ENCODE measurements at places on chromosomes 3 and 15.

GRCh38 chr3:5304188-5304587, 116.7 kb downstream of the EDEM1 start:
- no peak for DNase-seq

DNA sequence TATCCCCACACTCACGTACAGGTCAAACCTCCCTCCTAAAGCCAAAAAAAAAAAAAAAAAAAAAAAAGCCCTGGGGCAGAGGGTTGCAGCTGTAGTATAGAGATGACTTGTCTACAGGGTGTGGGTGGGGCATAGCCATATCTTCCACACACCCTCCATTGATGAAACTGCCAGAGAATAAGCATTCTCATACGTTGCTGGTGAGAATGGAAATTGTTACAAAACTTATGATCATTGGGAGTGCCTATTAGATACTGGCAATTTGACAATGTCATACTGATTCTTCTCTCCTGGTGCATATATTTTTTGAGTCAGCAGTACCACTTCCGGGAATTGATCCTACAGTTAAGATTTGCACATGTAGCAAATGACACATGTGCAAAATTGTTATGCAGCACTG, 11.0 kb upstream of the CTNNB1 start:
- DNase-seq, result no peak

GRCh38 chr3:165103616-165104015, 25.3 kb upstream of the SI start:
- no peak for DNase-seq

- DNase-seq, result peak; percentile 21
These were observed 12.1 kb downstream of the VPS18 start for GRCh38 chr15:40906091-40906990.

DNA sequence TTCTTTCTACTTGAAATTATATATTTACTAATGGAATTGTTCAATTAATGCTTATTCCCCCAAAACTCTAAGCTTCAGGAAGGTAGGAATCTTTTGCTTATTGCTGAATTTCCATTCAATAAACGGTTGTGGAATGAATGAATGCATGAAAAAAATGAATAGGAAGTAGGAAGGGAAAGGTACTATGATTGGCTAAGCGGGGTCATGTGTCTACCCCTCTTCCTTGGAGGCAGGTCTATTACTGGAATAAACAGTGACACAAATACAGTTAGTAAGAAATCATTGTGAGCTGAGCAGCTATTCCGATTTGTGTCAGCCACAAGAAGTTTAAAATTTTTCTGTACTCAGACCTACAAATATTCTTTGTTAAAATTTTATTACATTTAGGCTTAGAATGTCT, 10.5 kb upstream of the TRA2B start:
- DNase-seq, result no peak

GRCh38 chr15:69140306-69140705, 20.1 kb upstream of the GLCE start:
- DNase-seq, result no peak

DNA sequence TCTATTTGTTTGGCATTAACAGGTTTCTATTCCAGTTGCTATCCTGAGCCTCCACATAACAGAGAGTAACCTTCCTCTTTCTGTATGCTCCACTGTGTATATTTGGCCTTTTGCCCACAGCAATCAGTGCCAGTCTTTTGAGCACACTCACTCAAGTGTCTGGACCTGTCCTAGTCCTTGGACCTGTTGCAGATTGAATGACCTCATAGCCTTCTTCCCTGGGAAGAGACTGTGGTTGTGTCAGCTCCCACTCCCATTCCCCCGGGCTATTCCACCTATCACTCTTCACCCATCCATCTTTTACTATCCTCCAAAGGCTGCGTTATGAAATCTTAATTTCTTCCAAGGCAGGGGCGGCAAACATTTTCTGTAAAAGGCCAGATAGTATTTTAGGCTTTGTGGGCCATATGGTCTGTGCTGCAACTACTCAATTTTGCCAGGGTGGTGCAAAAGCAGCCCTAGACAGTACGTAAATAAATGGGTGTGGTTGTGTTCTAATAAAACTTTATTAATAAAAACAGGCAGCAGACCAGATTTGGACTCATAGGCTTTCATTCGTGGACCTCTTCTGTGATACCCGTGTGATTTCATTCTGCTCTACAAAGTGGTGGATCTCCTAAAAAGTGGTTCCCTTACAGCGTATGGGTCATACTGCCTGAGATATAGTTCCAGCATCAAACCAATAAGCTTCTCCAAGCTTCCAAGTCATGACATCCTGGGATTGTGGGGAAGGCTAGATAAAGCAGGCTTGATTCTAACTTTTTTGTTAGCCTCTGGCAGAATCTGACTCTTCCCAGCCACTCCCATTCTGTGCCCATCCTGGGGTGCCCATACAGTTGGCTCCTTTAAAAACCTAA, 57.4 kb downstream of the CDAN1 start:
- no peak for DNase-seq

- no peak for DNase-seq
These were observed 22.1 kb upstream of the MGLL start for GRCh38 chr3:127844326-127844942.

DNA sequence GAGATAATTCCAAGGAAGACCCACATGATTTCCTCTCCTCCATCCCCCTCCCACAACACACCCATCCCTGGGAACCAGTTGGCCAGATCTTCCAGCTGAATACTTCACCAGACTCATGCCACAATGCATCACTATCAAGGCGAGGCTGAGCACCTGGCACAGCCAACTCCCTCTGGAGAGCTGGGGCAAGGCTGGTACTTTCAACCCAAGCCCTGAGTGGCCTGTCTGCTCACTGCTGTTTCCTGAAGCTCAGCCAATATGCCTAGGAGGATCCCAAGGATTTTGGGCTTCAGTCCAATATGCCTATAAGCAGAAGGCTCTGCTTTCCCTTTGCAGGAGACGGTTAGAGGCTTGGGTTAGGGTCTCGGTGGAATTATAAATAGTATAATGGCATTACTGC, 90.9 kb upstream of the NEO1 start:
- no peak for DNase-seq

DNA sequence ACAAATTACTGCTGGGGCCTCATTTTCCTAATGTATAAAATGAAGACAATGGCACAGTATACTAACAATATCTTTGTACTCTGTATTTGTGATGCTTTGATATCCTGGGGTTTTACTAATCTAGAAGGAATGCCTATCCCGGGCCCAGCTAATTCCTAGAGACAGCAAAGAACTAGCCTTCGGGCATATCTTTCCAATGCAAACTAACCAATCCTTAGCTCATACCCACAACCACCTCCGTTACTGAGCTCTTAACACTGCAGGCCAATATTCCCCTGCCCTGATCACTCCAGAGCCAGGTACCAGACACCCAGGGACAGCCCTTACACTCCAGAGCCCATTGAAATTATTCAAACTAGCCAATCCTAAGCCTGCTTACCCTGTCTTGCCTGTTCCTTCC, 309.0 kb downstream of the ULK4 start:
- no peak for DNase-seq

GRCh38 chr3:12470680-12471079, 13.6 kb upstream of the TSEN2 start:
- no peak for DNase-seq

DNA sequence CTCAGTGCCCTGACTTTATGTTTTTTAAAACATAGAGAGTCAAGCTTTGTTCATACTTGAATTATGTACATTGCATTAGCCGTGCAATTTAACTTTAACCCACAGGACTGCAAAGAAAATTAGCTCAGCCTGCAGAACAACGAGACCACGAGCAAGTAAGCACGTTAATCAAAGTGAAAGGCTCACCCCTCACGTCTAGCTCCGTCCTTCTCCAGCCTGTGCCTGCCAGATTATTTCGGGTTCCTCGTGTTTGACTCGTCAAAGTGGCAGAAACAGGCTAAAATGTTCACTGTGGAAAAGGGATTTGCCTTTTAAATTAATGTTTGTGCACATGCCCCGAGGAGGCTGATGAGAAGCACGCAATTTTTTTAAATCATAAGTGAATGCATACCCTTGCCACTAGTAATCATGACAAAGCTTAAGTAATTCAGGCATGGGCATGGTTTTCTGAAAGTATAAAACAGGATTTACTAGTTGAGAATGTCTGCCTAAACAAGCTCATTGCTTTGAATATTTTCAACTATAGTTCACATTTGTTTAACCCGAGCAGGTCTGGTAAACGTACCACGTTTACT, 15.3 kb downstream of the ZBTB38 start:
- no peak for DNase-seq

GRCh38 chr15:26945046-26945445, 25.9 kb upstream of the GABRG3 start:
- DNase-seq, result no peak

DNA sequence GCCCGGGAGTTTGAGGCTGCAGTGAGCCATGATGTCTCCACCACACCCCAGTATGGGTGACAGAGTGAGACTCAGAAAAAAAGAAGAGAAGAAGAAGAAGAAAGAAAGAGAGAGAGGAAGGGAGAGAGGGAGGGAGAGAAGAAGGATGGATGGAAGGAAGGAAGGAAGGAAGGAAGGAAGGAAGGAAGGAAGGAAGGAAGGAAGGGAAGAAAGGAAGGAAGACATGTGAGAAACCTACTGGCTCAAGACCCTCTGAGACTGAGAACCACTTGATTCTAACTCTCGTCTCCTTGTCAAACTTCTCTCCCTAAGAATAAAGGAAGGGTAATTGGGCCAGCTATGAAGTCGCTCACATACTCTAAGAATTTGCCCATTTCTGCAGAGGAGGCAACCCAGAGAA, 148.1 kb upstream of the UBE2E1 start:
- no peak for DNase-seq

DNA sequence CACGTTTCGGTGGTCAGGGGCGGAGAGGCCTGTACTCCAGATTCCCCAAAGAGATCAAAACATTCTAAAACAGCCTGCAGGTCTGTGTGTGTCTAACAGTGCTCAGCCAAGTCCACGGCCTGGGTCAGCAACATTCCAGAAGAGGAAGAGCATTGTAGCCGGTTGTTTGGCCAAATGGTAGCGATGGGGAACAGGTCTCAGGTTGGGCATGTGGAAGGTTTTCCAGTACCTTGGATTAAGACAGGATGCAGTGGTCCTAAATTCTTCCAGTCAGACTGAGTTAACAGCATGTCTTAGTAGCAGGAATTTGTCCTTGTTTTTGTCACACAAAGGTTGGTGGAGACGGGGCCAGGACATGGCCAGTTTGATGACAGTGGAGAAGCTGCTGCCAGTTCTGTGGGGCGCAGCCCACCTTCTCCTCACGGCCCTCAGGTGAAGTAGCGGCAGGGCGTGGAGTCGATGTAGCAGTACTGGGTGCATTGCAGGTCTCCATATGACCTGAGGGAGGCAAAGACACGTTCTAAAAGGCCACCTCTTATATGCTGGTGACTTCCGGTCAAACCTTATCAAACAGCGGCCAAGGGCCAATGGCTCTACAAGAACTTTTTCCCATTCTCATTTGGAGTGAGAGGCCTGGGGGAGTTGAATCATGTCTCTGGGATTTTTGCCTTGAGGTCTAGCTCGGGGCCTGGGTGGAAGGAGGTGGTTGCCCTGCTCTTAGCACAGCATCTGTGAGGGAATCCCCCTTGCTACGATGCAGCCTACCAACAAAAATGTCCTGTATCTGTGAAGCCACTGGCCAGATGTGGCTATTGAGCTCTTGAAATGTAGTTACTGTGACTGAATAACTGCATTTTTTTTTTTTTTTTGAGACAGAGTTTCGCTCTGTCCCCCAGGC, 24.1 kb downstream of the EAF1 start:
- DNase-seq, result no peak

DNA sequence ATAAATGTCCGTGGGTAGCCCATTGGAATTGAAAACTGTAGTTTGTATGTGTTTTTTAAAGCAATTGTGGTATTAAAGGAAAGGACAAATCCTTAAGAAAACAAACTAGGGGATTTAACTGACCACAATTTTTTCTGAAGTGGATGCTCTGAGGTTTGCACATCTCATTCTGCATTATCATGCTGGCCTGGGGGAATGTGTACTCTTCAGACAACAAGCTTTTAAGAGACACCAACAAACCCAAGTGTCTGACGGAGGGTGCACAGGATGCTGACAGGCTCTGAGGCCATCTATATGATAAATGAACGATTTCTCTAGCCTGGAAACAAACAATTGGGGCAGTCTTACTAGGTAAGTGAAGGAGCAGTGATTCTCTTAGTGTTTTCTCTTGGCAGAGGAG, 9.1 kb downstream of the LINS1 start:
- no peak for DNase-seq

DNA sequence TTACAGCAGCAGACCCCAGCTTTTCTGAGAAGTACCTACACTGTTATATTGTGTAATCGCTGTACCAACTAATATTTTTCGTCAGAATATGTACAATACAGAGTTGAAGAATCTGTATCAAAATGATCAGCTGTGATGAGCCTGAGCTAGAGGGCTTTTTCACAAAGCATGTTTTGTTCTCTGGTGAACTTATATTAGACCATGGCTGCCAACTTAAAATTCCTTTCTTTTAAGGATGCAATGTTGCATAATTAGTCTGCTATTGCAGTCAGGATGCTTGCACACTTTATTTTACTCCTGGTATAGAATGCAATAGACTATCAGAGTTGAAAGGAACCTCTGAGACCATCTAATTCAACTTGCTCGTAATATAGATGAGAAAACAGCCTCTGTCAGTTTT, 127.8 kb downstream of the RBMS3 start:
- DNase-seq, result no peak

DNA sequence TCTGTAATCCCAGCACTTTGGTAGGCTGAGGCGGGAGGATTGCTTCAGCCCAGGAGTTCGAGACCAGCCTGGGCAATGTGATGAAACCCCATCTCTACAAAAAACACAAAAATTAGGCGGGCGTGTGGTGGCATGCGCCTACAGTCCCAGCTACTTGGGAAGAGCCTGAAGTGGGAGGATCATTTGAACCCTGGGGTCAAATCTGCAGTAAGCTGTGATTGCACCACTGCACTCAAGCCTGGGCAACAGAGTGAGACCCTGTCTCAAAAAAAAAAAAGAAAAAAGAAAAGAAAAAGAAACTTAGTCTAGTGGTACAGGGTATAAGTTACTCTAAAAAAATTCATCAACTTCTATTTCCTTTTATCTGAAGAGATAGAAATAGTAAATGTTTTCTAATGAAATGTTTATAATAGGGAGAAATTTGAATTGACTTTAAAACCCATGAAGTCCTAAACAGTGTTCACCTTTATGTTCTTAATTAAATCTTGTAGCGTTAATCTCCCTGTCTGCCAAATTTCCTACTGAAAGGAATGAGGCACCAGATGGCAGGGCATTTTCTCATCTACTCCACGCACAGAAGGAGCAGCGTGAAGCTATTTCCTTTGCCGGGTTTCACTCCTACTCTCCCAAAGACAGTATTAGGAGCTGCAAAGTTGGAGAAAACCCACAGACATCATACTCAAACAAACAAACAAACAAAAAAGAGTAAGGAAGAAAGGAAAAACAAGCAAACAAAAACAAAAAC, 1.9 kb downstream of the PCLAF start:
- no peak for DNase-seq

Measured in AML-193 (cell line).